ENCODE measurements at places on chromosomes 4 and X. TPM values are rescaled to one million over a fixed set of nuclear protein-coding genes. Genes with fewer than 3 reads are reported as not detected.

Gene SH3BGRL
- 93.1 TPM for total RNA-seq

Gene GPAT3
- 0.17 TPM for total RNA-seq

DNA sequence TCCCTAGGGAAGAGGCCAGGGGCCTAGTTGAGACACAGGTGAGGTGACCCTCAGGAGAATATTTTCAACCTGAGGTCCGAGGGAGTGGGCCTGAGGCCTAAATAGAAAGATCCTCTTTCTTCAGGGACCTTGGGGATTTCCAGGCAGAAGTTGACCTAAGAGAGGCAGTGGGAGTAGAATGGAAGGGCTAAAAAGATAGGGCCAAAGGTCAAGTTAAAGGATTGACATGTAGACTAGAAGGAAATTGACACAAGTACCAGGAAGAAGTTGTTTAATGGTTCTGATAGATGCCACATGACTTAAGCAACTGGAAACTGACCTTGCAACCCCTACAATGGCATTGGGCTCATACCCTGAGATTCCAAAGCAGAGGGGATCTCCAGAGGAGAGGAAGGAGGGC, 76.9 kb downstream of the SHROOM3 start:
- DNase-seq, result no peak

DNA sequence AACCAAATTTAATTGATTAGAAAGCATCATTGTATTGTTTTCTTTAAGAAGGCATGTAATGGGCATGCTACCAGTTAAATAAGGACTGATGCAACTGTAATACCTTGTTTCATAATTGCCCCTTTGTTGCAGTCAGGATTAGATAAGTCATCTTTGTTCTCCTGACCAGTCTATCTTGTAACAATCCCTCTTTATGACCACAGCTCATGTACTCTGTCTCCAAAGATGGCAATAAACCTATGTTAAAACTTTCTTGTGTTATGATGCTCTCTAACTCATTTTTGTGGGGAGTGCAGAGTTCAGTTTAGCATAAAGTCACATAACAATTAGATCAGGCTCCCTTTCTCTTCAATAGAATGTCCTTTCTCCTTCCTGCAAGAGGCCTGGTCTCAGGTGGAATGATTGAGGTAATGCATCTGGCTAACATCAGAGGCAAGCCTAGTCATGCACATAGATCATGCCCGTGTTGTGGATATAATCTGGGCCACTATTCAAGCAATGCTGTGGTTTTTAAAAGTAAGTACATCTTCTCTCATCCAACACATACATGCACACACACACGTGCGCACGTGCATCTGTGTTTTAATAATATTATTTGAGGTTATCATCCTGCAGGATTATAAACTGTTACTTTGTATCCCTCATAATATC, 45.6 kb downstream of the TMEM154 start:
- DNase-seq, result no peak

- no peak for DNase-seq
Observed at GRCh38 chrX:68532831-68533533, 34.1 kb downstream of the YIPF6 start.

DNA sequence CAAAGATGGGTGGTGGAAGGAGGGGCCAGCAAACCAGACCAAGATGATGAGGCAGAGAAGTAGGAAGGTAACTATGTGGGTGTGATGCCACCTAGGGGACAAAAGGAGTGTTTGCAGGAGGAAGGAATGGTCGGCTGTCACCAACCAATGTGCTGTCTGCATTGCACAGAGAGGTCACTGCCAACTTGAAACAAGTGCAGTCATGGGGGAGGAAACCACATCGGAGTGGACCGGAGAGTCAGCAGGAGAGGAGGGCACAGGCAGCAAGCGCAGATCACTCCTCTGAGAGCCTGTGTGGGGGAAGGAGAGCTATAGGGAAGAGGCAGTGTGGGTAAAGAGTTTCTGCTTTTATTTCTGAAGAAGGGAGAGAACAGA, 38.5 kb upstream of the FGFBP2 start:
- peak; percentile 23 for DNase-seq

DNA sequence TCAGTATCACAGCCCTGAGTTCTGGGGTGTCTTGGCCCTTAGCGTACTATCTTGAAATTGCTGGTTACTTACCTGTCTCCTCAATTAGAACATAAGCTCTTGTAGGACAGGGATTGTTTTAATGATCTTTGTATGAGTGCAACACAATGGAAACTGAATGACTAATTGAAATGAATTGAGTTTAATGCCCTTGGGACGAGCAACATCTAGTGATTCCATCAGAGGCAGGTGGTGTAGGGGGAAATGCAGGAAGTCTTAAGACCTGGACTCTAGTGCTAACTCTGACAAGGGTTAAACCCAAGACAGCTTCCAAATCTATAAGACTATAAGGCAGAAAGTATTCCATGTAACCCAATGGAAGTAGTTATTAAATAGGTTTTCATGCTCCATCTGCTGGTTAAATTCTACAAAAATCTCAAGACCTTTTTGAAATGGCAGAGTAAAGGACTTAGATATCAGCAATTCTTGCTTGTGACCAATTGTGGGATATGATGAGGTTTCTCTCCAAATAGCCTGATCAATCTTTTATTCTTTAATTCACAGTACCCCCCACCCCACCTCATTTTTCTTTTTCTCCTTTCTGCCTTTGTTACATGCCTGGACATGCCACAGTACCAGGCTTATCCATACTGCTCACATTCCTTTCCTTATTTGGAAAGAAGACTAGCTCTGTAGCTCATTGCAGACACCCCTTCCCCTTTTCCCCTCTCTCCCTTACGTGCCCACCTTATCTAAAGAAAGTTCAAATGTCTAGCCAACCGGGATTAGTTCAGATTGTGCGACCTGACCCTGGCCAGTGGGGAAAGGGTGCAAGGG, 340.8 kb downstream of the PAPSS1 start:
- no peak for DNase-seq

All from progenitor cell of endocrine pancreas (in vitro differentiated cells).